ENCODE measurements at places on chromosomes 3 and 15. TPM values are rescaled to one million over a fixed set of nuclear protein-coding genes. Genes with fewer than 3 reads are reported as not detected.

DNA sequence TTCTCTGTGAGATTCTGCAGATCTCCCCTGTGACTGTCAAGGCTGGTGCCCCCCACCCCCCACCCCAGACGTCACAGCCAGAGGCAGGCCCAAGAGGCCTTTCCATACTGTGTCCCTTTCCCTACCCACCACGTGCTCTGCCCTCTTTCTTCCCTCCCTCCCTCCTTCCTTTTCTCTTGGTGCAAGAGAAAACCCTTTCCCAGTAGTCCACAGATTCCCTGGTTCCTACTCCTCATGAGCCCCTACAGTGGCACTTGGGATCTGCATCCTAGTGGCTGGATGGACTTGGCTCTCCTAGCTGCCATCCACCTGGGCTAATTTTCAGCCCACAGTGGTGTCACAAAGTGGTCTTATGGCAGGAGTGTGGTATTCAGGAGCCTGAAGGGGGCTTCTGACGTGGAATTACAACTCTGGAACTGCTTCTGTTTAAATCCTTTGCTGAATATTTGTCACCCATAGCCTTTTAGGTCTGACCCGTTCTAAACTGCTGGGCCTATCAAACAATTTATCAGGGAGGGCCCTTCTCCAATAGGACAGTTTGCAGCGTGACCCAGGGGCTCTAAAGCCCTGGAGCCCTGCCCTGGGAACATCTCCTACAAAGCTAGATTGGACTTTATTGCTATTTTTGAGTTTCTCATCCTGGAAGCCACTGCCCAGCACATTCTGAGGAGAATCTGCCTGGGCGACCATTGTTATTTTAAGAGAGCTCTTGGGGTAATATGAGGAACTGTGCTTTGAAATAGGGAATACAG is 35.3 kb downstream of the KLF13 start:
- DNase-seq = no peak

DNA sequence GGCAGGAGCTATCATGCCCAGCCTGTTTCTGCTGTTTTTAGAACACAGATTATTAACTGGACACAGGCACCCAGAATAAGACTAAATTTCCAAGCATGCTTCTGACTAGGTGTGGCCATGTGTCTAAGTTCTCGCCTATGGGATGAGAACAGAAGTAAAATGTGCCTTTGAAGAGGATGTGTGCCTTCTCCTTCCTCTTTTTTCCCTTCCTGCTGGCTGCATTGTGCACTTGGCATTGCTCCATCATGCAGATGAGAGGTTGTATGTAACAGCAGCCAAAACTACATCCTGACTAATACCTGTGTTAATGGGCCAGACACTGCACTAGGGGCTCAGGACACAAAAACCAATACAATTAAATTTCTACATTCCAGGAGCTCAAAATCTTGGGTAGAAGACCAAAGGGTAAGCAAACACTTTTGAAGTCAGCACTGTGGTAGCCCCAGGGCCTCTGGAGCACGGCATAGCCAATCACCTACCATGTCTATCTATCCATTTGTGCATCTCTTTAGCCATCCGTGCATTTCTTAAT is 40.9 kb upstream of the RNU6-1 start:
- no peak for DNase-seq

GRCh38 chr3:144810160-144810559 is 838.5 kb downstream of the DIPK2A start:
- DNase-seq = no peak

DNA sequence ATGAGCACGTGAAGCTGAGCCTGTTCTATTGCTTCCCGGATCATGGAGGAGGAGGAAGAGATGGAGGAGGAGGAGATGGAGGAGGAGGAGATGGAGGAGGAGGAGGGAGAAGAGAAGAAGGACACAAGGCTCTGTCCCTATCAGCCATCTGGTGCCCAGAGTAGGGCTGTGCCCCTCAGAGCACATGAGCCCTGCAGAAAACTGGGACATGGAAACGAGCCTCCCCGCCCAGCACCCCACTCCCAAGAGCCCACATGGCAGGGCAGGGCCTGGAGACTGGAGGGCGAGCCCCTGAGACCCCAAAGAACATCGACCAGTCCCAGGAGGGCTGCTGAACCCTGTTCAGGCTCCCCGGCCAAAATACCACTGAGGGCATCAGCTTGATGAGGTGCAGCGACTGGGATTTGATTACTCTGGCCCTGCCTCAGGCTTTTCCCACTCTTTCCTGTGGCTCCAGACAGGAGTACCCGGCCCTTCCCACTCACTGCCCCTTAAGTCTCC is 285.6 kb downstream of the UACA start:
- no peak for DNase-seq

GRCh38 chr3:163056874-163057497 is 1560.4 kb downstream of the OTOL1 start:
- DNase-seq = peak; percentile 78

DNA sequence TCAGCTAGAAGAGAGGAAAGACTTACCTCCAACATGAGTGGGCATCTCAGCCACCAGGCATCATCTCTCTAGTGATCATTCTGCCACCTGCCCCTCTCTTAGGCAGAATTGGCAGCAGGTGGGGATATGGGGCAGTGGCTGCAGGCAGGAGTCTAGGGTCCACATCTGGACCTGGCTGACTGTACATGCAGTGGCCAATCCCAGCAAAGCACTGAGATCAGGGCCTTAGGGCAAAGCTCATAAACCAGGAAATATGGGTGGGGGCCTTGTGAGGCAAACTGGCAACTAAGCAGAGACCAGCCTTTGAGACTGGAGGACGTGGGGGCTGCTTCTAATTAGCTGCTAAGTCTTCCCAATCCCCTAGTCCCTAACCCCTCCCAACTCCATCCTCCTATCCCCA is 12.9 kb downstream of the POMGNT2 start:
- no peak for DNase-seq

GRCh38 chr3:150830094-150830681 is 67.2 kb upstream of the SIAH2 start:
- DNase-seq = peak; percentile 78

DNA sequence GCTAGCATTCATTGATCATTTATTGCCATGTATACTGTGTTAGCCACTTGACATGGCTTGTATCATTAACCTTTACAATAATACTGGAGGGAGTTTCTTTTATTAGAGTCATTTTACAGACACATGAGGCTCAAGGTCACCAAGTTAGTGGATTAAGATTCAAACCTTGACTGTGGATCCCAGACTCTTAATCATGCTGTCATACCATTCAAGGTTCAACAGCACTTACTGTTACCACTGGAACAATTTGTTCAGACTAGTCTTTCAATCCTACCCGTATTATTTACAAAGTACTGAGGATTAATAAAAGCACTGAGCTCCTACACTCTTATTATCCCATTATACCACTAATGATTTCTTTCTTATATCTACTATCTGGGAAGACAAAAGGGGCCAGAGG is 1.2 kb downstream of the COX17 start:
- no peak for DNase-seq

DNA sequence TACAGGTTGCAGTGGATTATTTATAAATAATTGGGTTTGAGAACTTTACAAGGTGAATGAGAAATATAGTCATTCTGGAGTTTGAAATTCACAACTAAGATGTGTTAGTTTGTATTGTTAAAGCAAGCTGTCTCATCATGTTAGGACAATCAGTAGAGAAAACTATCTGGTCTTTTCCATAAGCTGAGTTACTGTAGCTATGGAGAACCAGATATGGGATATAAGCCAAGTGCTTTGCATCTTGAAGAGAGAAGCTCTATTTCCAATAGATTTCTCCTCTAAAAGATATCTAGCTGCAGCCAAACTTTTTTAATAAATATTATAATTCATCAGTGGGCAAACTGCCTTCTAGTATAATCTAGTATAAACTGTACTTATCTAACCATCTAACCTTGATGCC is 11.3 kb downstream of the P3H2 start:
- no peak for DNase-seq

DNA sequence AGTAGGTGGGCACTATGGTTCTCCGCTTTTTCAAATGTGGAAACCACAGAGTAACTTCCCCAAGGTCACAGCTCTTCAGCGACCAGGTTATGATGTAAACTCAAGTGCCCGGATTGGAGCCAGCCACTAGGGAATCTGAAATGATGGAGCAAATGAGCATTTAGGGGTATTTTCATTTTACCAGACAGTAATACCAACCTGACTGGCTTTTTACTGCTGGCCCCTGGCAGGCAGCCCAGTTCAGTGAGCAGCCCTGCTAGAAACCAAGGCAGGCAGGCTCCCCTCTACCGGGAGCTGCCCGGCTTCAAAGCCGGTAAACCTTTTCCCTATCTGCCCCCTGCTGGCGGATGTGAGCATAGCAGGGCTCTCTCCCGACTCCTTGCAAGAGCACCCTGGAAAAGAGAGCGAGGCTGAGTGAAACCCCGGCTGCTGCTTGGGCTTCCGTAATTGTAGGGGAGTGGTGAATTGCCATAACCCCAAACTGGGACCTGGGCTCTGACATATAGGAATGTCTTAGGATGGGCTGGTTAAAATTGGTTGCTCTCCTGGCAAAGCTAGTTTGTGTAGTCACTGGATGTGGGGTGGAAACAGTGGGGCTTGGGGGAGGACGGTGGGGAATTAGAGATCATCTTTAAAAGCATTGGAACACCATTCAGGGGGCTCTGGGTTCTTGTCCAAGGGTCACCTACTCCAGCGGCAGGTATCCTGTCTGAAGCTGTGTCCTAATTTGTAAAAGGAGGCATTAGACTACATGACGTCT is 98.0 kb upstream of the TNFAIP8L3 start:
- DNase-seq = peak; percentile 99

GRCh38 chr3:102510663-102511062 is 75.8 kb downstream of the ZPLD1 start:
- no peak for DNase-seq

- peak; percentile 42 for DNase-seq
These were observed 90.4 kb downstream of the XXYLT1 start for GRCh38 chr3:195180490-195181112.

The CDHR4 gene
- total RNA-seq = not detected

The CPNE4 gene
- 2.0 TPM for total RNA-seq

The GPR87 gene
- total RNA-seq = not detected

The GRAMD2A gene
- 1.7 TPM for total RNA-seq

The SERINC4 gene
- 0.18 TPM for total RNA-seq

Measured in endodermal cell (in vitro differentiated cells).